ENCODE measurements at places on chromosomes 3 and 15.

DNA sequence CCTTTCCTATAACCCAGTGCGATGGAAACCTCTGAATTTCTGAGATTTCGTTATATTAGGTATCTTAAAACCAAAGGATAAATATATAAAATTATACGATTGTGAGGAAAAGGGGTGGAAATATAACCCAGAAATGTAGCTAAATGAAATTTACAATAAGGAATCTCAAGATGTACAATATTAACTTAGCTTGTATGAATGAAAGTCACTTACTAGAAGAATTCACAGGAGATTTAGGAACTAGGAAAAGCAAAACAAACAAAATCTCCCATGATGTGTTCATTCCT, 159.2 kb downstream of the USP13 start:
- no peak for DNase-seq

GRCh38 chr3:171585039-171585438, 124.8 kb upstream of the TNIK start:
- DNase-seq: no peak

- DNase-seq: no peak
Observed at GRCh38 chr3:147890114-147890513, 480.9 kb downstream of the ZIC1 start.

- DNase-seq: no peak
Observed at GRCh38 chr15:87902772-87903426, 353.6 kb downstream of the NTRK3 start.

DNA sequence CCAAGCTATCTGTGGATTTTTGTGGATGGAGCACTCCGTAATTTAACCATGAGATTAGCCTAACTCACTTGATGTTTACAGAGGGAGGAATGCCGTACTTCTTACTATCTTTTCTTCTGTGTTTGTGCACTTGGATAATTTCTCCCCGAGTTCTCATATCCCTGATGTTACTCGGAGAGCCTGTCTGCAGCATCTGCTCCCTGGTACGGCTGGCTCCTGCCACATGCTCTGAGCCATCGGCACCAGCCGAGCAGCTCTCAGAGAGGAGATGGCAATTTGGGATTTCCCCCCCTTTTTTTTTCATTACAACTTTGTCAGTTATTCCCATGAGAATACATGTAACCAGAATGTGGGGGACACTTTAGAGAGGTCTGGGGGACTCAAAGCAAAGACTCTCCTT, 155.0 kb downstream of the MCTP2 start:
- no peak for DNase-seq

DNA sequence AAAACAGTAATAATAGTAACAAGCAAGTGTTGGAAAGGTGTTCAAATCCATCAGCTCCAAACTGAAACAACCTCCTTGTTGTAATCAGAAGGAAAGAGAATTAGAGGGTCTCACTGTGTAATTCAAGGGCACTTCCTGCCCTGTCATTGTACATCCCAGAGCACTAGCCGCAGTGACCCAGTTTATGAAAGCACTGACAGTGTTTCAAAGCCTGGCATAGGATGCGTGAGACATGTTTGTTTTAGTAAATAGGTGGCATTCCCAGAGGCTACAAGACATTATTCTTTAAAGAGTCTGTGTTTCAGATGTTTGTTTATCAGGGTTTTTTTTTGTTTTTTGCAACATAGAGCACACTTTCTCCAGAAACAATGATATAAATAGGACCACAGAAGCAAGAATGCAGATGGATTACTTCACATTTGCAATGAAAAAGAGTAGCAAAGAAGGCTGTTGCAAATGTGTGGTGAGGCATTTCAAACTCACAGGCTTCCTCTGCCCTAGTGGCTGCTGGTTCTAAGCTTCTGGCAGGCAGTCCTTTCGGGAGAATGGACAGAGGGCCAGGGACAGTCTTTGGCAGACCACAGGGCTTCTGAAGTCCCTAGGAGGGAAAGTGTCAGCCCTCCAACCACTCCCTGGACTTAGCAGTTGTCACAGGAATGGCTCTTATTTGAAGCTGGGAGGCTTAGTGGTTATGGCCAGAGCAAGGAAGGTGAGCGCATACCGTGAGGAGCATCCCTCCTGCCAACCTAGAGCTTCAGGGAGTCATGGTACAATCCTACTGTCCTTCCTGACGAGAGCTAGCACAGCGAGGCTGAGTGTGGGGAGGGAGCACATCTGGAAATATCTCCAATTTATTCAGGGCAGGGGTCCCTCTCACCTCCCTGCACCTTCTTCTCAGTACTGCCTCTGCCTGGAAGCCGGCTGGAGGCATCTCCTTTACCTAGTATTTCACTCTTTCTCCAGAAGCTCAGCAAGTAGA, 31.4 kb upstream of the TIPARP start:
- no peak for DNase-seq

DNA sequence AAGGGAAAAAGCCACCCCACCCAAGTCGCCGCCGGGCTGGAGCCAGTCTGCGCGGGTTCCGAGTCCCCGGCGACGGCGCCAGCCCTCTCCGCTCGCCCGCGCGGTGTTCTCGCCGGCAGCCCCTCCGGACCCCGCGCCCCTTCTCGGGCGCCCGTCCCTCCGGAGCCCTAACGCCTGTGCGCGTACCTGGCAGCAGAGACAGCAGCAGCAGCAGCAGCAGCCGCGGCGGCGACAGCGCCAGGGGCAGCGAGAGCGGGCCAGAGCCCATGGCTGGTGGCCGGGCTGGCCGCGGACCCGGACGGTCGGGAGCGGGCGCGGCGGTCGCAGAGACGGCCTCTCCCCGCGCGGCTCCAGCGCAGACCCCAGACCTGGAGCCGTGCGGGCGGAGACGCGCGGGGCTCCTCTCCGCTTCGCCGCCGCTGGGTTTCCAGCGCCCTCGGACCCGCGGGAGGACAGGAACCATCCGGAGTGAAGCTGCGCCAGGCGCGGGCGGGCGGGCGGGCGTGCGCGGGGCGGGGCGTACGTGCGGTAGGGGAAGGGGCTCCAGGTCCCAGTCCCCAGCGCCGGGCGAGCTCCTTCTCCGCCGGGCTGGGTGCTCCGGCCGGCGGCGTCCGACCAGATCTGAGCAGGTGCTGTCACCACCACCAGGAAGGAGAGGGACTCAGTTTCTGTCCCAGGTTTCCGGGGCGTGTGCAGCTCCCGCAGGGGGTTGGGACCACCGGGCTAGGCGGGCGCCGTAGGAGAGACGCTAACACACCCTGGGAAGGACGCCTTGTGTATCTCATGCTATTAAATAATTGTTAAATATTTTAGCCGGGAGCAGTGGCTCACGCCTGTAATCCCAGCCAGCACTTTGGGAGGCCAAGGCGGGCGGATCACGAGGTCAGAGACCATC, at the start of gene CHRNA3:
CHRNA3 (minus strand) TSS at position 470 of the 895 bp plus-strand sequence; CDS start at position 268, 202 bp downstream.
- DNase-seq: no peak

DNA sequence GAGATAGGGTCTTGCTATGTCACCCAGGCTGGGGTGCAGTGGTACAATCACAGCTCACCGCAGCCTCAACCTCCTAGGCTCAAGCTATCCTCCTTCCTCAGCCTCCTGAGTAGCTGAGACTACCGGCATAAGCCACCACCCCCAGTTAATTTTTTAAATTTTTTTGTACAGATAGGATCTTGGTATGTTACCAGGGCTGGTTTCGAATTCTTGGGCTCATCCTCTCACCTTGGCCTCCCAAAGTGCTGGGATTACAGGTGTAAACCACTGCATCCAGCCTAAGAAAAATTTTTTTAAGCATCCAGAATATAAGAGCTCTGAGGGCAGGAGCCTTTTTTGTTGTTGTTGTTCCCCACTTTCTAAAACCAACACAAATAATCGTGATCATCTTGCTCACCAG, 14.4 kb upstream of the MAP6D1 start:
- no peak for DNase-seq

DNA sequence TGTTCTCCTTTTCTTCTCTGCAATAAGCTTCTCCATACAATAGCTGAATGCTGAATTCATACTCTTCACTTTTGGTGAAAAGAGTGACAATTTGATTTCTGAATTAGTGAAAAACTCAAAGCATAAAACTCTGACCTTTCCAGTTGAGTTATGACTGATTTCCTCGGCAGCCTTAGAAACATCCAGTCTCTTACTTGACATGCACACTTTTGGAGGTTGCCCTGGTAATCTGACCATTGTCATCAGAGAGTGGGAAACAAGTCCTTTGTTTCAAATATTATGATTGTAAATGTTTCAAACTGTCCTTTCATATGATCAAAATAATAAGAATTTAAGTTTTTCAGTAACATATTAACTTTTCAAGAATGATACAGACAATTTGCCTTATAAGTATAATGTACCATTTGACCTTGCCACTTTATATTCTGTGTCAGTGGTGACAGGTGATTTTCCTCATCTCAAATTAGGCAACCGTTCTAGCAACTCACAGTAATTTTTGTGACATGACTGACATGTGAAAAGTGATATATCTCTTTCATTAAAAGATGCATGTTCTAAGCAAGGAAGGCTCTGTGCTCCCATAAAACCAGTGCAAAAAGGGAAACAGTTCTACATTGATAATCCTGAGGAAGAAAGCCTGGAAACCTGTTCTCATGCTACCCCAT, 507.6 kb upstream of the ROBO2 start:
- DNase-seq: no peak

DNA sequence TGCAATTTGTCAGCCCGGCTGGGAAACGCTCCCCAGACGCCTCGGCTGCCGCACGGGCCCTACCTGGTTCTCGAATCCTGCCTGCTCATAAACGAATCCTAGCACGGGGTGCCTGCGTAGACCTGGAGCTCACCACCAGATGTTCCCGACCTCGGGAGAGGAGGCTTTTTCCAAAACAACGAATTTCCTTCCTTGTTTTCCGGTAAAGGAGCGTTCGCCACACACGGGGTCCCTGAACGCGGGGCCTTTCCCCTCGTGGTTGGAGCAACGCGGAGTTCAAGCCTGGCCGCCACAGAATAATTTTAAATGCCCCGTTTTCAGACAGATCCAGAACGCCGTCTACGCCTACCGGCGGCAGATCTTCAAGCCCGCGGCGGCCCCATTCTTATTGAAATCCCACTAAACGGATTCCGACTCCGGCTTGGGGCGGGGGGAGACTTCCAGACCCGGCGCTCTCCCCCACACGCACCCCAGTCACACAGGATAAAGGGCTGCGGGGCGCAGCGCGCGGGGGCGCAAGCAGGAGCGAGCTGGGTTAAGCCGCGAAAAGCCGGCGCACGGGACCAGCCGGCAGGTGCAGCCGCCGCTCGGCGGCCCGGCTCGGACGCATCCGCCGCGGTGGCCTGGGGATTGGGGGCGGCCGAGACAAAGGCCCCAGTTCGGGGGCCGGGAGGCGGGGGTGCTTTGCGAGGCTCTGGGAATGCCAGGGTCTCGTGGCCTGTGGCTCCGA, 895 bp downstream of the GATA2 start:
- no peak for DNase-seq

DNA sequence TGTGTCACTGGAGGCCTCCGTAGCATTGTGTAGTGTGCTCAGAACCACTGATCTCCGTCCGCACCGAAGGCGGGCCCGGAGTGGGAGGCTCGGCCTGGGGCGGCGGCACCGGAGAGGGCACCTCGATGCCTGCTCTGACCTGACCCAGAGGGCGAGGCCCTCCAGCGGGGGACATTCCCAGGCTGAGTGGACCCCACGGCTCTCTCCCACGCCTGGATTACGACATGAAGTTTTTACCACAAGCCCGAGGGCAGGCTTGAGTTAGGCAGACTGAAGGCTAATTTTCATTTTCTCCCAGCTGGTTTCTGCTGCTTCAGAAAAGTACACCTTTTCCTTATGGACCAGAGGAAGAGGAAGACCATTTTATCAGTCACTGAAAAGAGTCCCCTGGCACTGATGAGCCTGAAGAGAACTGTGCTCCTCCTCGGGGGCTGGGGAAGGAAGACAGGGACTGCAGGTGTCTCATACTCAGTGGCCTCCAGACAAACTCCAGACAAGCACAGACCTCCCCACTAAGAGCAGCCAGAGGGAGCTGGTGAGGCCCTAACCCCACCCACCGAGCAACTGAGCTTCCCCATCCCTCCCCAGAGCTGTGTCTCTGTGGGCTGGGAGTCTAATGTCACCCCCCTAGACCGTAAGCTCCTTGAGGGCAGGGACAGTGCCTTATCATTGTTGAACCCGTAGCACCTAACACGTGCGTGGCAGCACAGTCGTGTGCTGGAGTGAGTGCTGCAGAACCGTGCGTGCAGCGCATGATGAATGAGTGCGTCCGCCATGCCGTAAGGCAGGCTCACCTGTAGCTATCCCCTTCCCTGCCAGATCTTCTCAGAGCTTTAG, 74.5 kb upstream of the BLM start:
- DNase-seq: no peak

DNA sequence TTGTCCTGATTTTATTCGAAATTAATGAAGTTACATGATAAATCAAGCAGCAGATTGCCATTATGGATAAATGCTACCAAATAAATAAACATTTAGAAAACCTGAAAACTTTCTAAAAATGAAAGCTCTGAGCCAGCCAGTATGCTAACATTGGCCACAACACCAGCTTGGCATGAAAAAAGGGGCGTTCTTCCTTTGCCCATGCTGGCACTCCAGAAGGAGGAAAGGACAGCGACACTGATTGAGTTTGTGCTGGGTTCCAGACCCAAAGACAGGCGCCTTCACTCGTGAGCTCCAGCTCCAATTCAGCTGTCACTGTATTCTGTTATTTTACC, 5.1 kb downstream of the STIMATE start:
- no peak for DNase-seq

- no peak for DNase-seq
Observed at GRCh38 chr3:176935194-176935888, 261.9 kb downstream of the TBL1XR1 start.

DNA sequence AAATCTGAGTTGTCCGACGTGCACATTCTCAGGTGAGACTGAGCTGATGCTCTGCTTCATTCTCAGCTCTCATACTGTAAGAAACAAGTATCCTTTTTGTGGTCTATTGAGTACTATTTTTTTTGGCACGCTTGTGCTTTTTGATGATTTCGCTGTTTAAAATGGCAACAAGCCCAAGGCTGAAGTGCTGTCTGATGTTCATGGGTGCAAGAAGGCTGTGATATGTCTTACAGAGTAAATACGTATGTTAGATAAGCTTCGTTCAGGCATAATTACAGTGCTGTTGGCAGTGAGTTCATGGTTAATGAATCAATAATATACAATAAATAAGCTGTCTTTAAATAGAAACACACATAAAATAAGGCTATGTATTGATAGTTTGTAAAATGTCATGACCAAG, 27.2 kb downstream of the AQR start:
- DNase-seq: no peak

DNA sequence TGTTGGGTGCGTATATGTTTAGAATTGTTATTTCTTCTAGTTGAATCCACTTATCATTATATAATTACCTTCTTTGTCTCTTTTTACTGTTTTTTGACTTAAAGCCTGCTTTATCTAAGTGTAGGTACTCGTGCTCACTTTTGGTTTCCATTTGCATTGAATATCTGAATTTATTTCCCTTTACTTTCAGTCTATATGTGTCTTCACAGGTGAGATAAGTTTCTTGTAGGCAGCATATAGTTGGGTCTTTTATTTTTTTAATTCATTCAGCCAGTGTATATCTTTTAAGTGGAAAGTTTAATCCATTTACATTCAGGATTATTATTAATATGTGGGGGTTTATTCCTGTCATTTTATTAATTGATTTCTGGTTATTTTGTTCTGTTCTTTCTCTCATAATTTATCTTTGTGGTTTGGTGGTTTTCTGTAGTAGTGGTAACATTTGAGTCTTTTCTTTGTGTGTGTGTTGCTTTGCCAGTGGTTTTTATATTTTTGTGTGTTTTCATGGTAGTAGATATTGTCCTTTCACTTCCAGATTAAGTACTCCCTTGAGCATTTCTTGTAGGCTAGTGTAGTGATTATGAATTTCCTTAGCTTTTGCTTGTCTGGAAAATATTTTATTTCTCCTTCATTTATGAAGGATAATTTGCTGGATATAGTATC, 27.3 kb downstream of the STT3B start:
- no peak for DNase-seq

Data from stimulated activated CD4-positive, alpha-beta T cell treated with anti-CD3 and anti-CD28 coated beads, Interleukin-15, amount 100 ng/mL, for 1 hour (primary cell).